ENCODE measurements at places on chromosomes 11 and 22. TPM values are rescaled to one million over a fixed set of nuclear protein-coding genes. Genes with fewer than 3 reads are reported as not detected.

DNA sequence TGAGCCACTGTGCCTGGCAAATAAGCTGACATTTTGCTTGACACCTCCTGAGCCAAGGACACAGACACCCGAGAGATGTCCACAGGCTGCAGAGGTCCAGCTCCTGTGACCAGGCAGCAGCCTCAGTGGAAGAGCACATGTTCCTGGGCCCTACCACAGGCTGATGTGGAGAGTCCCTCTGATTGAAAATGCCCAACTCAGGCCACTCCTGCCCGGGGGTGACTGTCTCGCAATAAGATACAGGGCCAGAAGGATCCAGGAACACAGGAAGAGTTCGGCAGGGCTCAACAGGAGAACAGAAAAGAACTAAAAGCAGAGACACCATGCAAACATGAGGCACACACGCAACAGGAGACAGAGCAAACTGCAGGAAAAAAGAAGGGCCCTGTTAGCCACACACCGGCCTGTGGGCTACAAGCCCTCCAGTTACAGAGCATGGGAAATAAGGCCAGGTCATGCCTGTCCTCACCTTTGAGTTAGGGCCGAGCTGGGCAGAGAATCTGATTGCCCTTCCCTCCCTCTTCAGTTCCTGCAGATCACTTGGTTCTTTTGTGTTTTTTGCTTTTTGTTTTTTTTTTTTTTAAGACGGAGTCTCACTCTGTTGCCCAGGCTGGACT lies 28.3 kb upstream of the MALAT1 start:
- no peak for DNase-seq

- no peak for DNase-seq
Measured at GRCh38 chr11:36389811-36390210, 93.7 kb downstream of the PRR5L start.

Gene APOBEC3B
- total RNA-seq: 0.39 TPM

Gene BDNF
- not detected for total RNA-seq

DNA sequence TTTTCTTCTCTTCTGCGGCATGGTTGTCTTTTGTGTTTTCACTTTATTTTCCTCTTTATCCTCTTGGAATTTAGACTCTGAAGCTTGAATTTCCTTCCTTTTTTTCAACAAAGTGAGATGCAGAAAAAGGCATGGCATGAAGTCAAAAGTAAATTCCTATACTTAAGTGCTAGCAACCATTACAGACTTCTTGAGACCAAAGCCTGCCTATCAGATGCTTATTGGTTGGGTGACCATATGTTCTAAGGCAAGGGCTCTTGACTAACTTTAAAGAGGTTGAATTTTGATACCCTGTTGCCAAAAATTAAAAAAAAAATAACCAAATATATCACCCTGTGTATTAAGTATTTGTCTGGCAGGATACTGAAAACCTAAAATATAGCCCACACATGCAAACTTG lies 237.4 kb downstream of the TMEM135 start:
- no peak for DNase-seq

Gene C11orf54
- total RNA-seq: 43.1 TPM
